C1 segment of cervical spinal cord (tissue), 14 donors: ENCODE measurements at places on chromosomes 13 and 19.

DNA sequence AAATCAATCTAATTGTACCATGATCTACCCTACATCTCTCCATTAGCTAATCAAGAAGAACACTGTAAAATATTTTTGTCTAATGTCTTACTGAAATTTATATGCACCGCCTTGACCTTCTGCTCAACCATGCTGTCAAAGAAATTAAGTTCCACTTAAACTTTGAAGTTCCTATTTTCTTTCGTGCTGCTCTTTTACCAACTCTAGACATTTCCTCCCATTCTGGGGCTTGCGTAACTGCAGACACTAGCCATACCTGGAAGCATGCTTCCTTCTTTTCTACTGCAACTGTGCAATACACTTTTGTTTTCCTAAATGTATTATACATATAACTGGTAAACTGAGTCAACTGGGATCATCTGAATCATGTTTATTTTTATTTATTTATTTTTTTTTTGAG, 8.5 kb upstream of the UBE2L5 start:
- no peak for DNase-seq

DNA sequence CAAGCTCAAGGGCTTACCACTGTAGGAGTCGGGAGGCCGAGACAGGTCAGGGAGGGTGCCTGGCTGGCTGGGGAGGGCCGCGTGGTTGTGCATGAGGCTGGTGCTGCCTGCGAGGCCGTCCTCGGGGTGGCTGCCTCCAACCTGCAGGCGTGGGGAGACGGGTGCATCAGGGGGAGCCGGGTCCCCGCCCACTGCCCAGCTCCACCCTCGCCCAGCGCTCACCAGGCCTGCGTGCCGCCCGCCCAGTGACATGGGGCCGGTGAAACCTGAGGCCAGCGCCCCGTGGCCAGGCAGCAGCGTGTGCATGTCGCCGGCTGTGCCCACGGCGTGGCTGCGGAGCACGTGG, 13.8 kb upstream of the UQCR11 start:
- DNase-seq = no peak

DNA sequence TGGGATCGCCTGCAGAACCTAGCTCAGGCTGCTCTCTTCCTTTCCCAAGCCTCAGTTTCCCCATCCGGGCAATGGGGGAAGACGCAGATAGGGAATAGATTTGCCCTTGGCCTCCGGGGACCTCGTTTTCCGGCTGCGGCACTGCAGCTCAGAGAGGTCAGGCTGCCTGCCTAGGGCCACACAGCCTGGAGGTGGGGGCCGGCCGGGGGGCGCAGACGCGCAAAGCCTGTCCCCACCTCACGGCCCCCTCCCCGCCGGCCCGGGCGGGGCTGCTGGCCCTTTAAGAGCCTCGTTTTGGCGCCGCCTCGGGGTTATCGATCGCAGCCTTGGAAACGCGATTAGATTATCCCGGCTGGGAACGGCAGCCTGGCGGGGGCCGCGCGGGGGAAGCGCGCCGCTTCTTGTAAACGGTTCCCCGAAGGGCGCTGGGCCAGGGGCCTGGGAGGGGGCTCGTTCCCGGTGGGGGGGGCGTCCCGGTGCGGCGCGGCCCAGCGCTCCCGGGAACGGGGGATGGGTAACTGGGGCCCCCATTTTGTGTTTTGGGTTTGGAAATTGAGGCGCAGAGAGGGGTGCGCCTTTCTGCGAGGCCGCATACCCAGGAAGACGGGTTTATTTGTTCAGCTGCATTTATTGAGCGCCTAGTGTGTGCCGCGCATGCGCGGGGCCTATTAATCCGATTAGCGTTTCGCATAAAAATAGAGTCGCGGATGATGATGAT, 23.4 kb upstream of the TCF3 start:
- no peak for DNase-seq

GRCh38 chr13:76016799-76017400, 380.8 kb downstream of the LMO7 start:
- no peak for DNase-seq

- no peak for DNase-seq
Observed at GRCh38 chr13:84831666-84832657, 949.7 kb upstream of the SLITRK1 start.

- DNase-seq = no peak
Observed at GRCh38 chr19:10256970-10257615, 5.1 kb downstream of the MRPL4 start.

DNA sequence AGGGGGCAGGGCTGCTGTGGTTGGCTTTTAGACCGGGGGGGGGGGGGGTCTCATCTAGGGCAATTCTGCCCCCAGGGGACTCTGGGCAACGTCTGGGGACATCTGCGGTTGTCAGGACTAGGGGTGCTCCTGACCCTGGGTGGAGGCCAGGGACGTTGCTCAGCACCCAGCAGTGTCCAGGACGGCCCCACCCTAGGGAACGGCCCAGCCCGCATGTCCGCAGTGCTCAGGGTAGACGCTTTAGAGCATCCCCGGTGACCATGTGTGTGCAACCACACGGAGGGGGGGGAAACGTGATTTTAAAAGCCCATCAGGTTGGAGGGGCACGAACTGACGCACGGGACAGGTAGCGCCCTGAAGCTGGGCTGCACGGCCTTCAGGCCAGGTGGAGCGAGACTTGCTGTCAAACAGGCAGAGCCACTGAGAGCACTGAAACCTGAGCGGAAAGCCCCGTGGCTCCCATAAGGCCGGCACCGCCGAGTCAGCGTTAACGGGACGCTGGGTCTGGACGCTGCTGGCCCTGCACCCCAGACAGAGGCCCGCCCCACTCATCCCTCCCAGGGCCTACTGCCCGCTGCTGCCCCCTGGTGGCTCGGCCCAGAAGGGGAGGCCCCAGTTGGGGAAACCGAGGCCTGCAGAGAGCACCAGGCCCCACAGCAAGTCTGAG, 8.3 kb downstream of the CACTIN start:
- DNase-seq = peak; percentile 36

DNA sequence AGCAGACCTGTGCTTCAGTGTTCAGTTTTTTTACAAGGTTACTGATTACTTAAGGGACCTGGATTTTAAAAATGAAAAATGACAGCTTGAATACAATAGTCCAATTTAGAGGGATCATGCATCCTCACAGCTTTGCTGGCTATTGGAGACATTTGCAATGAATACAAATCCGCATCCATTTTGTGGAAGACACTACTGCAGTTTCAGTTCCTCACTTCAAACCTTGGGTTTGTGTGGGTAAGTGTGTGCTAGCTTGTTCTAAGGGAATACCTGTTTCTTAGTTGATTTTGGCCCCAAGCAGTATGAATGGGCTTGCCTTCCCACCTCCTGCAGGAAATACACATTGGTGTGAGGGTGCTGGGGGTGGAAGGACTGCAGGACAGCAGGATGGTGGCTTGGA, 222.4 kb downstream of the OLFM4 start:
- no peak for DNase-seq

GRCh38 chr19:38352611-38353010, 17.0 kb downstream of the CATSPERG start:
- DNase-seq = no peak

DNA sequence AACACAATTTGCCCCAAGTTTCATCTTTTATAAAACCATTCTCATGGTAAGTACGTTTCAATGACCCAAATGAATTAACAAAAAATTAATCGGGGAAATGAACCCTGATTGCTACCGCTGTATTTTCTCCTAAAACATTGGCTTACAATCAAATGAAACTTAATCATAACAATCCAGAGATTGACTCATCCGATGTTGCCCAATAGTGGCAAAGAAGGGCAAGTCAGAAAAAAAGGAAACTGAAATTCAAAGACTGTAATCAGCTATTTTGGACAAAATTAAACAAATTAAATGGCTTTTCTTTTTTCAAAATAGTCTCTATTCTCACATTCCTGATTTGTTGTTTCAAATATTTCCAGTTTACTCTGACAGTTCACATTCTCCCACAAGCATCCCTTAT, 3.9 kb upstream of the ACOD1 start:
- no peak for DNase-seq

GRCh38 chr13:66462187-66462586, 767.9 kb downstream of the PCDH9 start:
- DNase-seq = no peak

GRCh38 chr13:100881291-100881864, 206.8 kb upstream of the TMTC4 start:
- DNase-seq = no peak

GRCh38 chr19:10975374-10976130, 14.7 kb downstream of the SMARCA4 start:
- no peak for DNase-seq

GRCh38 chr19:38667661-38668171, 20.3 kb downstream of the ACTN4 start:
- no peak for DNase-seq

DNA sequence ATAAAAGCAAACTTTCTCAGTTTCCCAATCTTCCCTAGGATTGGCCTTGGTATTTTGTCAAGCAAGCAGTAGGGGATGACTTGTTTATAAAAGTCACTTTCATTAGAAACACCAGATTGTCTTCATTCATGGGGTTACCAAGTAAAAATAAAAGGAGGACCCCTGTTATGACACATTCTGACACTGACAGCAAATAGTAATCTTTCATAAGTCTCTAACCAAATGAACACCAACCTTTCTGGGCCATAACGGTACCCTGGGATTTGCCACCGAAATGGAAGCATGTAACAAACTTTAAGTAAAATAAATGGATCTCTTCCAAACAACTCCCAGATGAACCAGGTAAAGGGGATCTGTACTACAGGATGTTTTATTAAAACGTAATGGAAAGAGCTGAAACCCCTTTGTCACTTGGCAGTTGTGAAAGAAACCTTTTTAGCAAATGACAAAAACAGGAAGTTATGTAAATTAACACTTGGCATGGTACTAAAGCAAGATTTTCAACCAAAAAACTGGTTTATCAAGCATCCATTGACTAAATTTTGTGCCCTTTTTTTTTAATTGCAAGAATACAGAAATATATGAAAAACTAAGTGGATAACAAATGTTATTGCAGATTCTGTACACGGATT, 335.6 kb downstream of the RBM26 start:
- DNase-seq = no peak

DNA sequence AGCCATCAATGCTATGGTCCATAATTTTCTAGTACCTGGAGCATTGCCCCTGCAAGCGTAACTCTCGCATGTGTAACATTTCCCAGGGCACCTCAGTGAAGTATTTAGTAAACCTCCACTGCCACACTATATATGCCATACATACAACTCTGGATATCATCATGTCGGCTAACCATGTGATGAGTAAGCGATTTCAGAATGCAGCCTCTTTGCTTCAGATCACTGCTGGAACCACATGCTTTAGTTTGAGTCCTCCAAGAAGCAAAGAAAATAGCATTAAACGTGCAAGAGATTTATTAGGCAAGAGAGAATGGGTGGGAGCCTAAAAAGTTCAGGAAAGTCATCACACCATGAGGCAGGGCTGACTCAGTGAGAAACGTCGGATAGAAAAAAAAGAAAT, 635.6 kb upstream of the SLITRK5 start:
- DNase-seq = no peak

- DNase-seq = no peak
Observed at GRCh38 chr19:33402421-33403220, 29.1 kb downstream of the CEBPG start.

DNA sequence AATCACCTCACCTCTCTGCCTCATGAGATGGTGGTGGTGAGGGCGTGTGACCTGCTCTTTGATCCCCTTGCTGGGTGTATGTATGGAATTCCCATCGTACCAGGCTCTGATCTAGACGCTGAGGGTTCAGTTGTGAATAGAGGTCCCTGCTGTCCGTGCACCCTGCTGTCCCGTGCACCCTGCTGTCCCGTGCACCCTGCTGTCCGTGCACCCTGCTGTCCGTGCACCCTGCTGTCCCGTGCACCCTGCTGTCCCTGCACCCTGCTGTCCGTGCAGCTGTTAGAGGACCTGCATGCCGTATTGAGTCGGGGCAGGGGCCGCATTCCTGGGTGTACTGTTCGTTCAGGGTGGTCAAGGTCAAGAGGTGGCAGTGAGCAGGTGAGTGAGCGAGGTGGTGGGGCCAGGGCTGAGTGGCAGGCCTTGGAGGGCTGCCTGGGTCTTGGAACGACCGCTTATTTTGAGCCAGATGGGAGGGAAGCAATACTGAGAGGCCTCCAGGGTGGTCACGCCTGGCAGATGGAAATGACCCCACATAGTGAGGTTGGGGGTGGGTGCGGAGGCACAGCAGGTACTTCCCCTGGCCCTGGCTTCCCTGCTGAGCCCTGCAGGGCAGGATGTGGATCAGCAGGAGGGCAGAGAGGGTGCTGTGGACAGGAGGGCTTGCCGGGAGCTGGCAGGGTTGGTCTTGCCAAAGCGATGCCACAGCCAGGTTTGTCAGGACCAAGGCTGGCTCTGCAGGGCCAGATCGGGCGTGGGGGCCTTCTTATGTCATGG, 4.6 kb upstream of the EPN1 start:
- peak; percentile 45 for DNase-seq
